ENCODE measurements at places on chromosomes 2 and 18.

DNA sequence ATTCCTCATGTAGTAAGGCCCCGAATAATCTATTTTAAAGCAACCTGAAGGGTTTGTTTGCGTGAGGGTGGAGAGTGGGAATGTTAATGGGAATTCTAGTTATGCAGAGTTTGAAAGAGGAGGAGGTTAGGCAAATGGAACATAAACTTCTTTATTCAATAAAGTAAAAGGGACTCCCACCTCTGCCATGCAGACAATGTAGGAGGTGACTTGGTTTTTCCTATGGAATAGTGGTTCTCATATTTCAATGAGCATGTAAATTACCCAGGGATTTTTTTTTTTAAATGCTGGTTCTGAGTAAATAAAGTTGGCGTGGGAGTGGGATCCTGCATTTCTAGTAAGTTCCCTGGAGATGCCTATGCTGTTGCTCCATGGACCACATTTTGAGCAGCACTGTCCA lies 367.9 kb downstream of the THSD7B start:
- DNase-seq: no peak

GRCh38 chr2:176072951-176073904 lies 10.5 kb downstream of the EVX2 start:
- no peak for DNase-seq

DNA sequence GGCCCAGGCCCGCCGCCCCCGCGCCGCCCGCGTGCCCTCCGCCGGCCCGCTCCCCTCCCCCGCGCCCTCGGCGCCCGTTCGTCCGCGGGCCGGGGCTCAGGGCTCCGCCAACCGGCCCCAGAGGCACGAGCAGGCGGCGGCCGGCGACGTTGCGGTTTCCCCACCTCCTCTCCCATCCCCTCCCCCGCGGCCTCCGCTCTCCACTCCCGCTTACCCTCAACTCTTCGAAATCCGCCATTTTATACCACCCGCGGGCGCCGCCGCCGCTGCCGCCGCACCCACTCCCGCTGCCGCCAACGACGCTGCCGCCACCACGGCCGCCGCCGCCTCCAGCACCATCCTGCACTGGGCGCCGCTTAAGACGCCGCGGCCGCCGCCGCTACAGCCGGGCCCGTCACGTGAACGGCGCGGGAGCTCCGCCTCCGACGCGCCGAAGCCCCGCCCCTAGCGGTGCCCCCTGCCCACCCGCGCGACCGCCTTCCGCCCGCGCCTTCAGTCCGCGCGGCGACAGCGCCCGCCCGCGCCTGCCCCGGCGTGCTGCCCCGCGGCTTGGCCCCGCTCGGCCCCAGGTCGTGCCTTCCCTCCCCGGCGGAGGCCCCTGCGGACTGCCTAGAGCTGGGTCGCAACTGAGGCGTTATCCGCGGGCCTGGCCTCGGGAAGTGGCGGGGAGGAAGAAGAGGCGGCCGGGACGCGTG lies at the start of the genes KATNAL2 and PIAS2:
Gene KATNAL2 (plus strand): TSS at position 495 of the 695 bp plus-strand sequence. CDS start 29,271 bp downstream, outside the sequence.
Gene PIAS2 (minus strand): TSS at position 400 of the 695 bp plus-strand sequence. CDS start 162 bp downstream, at position 238.
- peak; percentile 67 for DNase-seq

DNA sequence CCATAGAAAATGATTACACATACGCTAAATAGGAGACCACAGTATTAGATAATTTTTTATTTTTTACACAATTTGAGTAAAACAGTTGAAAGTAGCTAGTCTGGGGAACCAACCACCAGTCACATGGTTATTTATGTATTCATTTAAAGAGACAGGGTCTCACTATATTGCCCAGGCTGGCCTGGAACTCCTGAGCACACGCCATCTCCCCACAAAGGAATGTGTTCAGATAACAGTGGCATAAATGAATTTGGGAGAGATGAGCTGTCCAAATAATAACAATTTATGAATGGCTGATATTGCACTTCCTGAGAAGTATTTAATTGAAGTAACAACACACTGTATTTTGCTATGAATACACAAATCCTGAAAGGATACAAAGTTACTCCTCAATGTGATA lies 39.7 kb downstream of the KIDINS220 start:
- DNase-seq: no peak

DNA sequence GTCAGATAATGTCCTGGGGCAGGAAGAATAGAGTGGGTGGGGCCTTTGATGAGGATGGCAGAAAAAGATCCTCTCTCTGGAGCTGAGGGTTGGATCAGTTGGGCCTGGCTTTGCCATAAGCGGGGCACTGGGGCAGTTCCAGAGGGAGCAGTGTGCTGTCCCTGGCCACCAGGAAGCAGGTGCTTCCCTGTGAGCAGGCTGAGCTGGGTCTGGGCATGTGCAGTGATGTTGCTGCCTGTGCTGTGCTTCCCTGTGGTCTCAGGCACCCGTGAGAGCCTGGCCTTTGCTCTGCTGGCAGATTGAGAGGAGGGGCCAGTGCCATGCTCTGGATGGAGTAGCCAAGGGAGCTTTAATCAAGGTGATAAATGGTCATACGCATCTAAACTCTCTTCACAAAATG lies 14.6 kb upstream of the NPPC start:
- no peak for DNase-seq

GRCh38 chr2:9463698-9464034 lies 10.7 kb upstream of the IAH1 start:
- DNase-seq: no peak

DNA sequence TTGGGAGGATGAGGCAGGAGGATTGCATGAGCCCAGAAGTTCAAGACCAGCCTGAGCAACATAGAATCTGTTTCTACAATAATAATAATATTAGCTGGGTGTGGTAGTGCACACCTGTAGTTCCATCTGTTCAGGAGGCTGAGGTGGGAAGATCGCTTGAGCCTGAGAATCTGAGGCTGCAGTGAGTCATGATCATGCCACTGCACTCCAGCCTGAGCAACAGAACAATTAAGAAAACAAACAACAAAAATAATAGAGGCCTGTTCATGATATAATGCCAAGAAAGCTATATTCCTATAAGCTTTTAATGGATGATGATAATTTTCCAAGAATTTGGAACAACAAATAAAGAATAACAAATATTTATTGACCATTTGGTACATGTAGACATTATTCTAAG lies 6.9 kb upstream of the CCBE1 start:
- DNase-seq: no peak

DNA sequence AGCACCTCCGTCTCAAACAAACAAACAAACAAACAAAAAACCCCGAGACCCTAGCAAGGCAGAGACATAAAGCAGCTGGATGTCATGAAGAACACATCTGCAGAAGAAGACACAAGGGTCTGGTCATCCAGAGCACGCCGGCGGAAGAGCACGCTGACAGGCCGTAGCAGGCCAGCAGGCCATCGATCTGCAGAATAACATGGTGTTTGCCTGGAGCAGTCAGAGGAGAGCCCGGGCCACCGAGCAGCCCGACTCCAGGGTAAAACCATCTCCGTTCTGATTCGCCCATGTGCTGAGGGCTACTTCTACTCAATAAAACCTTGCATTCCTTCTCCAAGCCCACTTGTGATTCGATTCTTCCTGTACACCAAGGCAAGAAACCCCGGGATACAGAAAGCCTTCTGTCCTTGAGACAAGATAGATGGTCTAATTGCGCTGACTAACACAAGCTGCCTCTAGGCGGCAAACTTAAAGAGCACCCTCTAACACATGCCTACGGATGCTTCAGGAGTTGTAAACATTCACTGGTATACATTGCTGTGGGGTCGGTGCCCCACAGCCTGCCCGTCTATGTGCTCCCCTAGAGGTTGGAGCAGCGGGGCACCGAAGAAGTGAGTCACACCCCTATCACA lies 549.8 kb upstream of the NRXN1 start:
- DNase-seq: no peak

DNA sequence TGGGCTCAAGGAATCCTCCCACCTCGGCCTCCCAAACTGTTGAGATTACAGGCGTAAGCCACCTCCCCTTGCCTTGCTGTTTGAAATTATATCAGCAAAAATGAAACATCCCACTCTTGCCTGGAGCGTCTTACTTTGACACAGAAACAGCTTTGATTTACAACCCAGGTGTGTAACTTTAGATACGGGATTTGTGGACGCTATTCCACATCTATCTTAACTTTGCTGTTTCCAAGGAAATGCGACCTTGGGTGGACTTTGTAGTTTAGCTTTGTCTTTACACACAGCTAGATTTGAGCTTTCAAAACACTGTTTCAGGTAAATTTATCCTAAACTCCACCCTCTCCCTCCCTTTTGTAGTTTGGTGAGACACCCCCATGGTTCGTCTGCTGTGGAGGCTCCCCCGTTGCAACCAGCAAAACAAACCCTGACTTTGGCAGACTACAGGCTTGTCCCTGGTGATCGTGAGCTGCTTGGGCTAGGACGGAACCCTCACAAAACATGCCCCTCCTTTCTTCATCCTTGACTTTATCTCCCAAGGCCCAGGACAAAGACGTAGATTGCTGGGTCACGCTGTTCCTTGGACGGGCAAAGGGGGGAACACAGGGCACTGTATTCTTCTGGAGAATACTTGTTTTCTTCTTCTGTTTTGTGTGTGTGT lies 5.5 kb upstream of the MSH6 start:
- no peak for DNase-seq

DNA sequence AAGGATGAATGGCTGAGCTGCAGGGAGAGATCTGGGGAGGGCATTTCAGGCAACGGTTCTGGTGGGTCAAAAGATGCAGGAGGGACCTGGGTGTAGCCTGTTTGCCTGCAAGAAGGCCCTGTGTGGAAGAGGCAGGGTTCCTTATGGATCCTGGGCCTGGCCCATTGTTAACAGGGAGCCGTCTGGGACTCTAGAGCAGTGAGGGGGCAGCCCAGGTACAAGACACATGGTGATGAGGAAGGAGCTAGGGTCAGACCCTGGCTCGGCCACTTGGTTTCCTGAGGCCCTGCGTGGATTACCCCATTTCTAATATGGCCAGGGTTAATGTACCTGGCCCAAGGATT lies 124.9 kb downstream of the GLI2 start:
- DNase-seq: no peak

GRCh38 chr2:17541531-17541950 lies 1.0 kb downstream of the VSNL1 start:
- no peak for DNase-seq

DNA sequence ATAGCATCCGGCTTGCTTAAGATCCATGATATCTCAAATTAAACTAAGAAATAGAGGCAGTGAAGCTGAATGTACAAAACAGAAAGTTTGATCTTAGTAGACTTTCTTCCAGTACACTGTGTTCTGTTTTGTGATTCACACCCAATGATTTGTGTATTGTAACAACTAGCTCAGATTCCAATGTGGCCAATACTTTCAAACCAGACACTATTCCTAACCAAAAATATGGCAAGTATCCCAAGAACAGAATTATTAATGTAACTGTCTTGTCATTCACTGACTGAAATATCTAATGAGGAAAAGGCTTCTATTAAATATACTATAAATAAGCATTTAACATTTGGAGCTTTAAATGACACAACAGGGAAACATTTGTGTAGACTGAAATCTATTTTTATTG lies 299.1 kb downstream of the NRXN1 start:
- DNase-seq: no peak

GRCh38 chr2:2484301-2484700 lies 153.2 kb upstream of the MYT1L start:
- no peak for DNase-seq

DNA sequence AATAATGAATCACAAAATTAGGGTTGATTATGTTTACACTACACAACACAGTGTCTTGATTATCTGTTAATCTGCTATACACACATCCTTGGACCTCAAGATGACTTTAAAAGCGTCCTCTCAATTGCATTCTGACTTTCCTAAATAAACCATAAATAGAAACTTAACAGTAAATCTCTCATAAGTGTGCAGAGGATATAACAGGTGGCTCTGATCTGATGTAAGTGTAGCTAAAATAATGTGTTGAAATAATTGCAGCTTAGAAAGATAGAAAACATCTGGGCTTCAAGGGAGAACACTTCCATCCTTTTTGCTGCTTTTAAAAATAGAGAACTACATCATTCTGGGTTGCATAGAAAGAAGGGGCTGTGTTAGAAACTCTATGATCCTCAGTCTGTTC lies 78.4 kb upstream of the EFEMP1 start:
- DNase-seq: no peak

GRCh38 chr2:84717302-84717701 lies 163.6 kb downstream of the TRABD2A start:
- no peak for DNase-seq

- no peak for DNase-seq
Measured at GRCh38 chr2:234695981-234696380, 199.1 kb upstream of the ARL4C start.

- DNase-seq: no peak
Measured at GRCh38 chr2:29954316-29954715, 32.9 kb upstream of the ALK start.

- DNase-seq: no peak
Measured at GRCh38 chr2:112737542-112738232, 16.9 kb downstream of the NT5DC4 start.

GRCh38 chr18:53261241-53261640 lies 921.2 kb downstream of the DCC start:
- DNase-seq: no peak

DNA sequence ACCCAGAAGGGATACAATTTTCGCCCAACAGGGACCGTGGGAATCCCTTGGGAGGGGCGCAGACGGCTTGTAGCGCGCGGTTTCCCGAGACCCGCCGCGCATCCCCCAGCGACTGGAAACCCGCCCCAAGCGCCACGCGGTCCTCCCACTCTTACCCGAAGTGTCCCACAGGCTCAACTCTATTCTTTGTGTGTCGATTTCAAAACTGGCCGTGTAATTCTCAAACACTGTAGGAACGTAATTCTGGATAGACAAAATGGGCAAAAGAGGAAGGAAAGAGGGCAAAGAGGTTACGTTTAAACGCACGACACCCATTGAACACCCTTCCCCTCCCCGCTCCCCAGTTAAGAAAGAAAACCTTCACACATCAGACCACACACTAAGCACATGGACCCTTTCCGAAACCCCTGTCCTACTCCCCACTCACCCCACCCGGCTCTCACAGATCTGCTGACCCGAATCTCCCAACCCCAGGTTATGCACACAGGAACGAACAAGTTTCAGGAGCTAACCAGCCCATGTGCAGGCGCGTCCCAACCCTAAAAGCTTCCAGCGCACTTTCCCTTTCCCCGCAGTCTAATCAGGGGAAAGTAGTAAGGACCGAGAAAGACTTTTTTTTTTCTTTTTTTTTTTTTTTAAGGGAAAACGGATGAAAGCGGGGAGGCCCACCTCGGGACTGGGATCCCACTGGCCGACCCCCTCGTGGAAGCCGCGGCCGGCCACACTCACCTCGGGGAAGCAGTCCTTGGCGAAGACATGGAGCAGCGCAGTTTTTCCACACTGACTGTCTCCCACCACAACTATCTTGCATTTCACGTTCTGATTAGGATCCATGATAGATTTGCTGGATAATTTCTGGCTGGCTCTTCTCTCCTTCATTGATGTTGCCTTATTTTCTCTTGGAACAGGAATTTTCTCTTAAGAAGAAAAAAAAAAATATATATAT lies 655 bp downstream of the RND3 start:
- DNase-seq: no peak

GRCh38 chr2:62370321-62371250 lies 135.4 kb downstream of the TMEM17 start:
- no peak for DNase-seq

DNA sequence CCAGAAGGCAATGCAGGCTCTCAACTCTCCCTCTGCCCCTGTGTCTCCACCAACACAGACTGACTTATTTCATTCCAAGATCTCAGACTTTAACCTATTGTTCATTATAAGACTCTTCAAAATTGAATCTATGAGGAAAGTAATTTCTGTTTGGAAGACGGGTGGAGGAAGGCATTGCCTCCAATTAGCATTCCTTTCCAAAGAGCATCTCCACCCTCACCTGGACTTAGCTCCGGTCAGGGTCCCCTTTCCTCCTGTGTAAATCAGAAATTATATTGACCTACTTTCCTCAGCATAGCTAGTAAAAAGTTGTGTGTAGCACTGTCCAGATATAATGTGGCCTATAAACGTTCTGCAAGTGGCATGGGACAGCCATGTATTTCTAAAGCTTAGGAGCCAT lies 230.4 kb upstream of the ACVR2A start:
- DNase-seq: no peak

GRCh38 chr2:239762106-239762505 lies 263.0 kb downstream of the NDUFA10 start:
- DNase-seq: no peak
